ENCODE measurements at places on chromosomes 12 and 14.

- no peak for DNase-seq
Observed at GRCh38 chr14:85016496-85016895, 513.4 kb upstream of the FLRT2 start.

DNA sequence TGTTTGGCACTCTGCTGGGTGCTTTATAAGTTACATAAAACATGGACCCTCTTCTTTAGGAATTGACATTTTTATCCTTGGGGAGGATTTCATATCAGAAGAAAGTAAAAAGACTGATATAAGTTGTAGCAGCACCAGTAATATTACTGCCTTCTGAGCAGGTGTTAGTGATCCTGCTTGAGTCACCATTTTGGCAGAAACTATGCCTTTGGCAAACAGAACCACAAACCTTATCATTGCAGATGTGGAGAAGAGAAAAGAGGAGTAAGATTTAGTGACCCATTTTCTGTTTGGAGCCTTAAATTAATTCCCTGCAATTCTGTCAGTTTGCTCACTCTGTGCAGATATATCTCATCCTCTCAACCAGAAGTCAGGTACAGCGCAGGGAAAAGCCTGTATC lies 23.0 kb downstream of the ZNF410 start:
- DNase-seq, result no peak

DNA sequence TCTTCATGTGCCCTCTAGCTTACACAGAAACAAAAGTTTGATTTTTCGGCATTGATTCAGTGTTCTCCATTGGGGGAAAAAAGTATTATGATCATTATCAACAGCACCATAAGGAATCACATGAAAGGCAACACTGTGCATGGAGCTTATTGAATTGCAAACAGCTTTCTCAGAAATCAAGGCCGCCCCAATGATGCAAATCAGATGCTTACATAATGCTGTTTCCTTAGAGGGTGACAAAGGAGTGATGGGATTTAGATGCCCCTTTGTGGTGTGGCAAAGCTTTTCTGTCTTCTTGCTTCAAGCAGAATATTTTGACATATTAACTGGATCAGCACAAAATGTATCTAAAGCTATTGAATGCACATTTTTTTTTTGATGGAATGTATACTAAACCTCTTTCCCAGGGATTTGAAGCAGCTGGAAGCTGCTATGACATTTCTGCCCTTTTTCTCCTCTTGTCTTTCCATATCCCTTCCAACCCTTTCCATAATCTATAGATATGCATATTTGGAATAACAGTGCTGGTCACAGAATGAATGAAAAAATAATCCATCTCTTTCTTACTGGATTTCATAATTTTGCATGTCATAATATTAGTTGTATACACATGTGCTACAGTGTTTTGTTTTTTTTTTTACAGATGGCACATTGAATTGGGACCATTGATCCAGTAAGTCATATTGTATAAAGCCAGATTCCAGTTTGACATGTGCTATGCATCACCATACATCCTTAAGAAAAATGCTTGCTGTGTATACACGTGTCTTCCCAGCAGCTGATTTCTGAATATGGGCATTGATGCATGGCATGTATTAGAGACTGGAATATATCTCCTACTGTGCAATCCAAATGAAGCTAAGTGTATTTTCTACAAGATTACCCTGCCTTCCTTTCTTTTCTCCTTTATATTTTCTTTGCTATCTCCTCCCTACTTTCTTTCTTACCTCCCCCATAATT lies 259.7 kb upstream of the DCN start:
- DNase-seq, result no peak

DNA sequence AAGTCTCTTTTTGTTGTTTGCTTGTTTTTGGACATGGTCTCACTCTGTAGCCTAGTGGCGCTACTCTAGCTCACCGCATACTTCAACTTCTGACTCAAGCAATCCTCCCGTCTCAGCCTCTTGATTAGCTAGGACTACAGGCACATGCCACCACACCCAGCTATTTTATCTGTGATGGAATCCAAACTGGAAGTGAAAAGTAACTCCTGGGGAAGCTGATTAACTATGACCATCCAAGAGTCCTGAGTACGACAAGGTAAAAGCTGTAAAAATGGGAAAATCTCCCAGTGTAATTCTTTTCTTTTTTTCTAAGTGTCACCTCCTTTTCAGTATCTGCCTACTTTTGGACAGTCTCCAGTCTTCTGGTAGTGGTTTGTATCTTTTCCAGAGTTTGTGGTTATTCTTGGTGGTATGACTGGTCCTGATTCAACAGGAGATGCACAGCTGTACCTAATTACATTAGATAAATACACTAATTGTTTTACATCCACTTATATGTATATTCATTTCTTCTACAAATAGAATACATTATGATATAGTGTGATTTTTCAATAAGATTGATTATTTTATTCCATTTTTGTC lies 97.8 kb downstream of the SLC6A15 start:
- DNase-seq, result no peak

DNA sequence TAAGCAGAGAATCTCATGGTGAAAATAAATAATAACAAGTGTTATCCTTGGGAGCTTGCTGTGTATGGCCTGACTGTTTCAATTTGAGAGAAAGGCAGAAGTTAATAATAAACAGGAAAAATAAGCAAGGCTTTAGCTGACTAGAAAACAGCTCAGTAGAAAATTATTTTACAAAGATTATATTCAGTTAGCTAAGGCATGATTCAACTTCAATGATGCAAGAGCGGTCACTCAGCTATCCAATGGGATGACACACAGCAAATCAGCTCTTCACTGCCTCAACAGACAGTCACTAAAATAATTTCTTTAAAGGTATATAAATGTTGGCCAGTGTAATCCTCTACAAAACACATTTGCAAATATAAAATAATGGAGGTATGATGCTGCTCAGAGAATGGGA lies 18.6 kb downstream of the GSTZ1 start:
- no peak for DNase-seq

- DNase-seq, result no peak
Observed at GRCh38 chr12:67780580-67781084, 132.1 kb downstream of the DYRK2 start.

GRCh38 chr12:1646569-1647284 lies 17.7 kb downstream of the WNT5B start:
- DNase-seq, result no peak

DNA sequence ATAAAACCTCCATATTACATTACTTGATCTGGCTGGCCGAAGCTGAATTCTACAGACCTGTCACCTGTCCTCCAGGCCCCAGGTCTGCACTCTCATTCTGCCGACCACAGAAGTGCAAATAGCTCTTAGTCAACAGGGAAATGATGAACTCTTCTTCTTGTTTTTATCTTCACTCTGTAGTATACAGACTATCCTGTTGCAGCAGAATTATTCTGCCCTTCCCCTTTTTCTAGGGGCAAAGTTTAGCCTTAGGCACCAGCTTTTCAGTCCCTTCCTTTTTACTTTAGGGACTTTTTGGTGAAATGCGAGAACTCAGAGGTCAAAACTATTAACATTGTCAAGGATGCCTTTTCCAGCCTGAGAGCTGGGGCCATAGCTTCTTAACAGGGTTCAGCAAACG lies 229.6 kb upstream of the EGLN3 start:
- DNase-seq, result no peak

GRCh38 chr14:78835909-78836308 lies 665.7 kb downstream of the NRXN3 start:
- no peak for DNase-seq

GRCh38 chr12:11949738-11950411 lies 120.9 kb upstream of the BCL2L14 start:
- DNase-seq, result peak; percentile 37

DNA sequence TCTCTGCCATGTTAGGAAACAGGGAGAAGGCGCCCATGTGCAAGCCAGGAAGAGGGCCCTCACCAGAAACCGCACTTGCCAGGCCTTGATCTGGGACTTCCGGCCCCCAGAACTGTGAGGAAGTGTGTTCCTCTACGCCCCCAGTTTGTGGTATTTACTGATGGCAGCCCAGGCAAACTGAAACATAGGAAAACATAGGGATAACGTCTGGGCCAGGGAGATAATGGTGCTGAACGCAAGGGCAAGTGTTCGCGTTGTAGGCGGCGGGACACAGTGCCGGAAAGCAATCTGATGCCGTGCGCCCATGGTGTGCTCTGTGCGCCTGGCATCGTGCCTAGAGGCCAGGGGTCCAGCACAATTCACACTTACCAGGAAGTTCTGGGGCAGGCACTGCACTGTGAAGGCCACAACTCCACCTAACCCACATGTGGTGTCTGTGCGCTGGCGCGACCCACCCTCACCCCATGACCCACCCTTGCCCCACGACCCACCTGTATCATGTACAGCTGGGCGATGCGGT lies 53.6 kb downstream of the ARL6IP4 start:
- no peak for DNase-seq

DNA sequence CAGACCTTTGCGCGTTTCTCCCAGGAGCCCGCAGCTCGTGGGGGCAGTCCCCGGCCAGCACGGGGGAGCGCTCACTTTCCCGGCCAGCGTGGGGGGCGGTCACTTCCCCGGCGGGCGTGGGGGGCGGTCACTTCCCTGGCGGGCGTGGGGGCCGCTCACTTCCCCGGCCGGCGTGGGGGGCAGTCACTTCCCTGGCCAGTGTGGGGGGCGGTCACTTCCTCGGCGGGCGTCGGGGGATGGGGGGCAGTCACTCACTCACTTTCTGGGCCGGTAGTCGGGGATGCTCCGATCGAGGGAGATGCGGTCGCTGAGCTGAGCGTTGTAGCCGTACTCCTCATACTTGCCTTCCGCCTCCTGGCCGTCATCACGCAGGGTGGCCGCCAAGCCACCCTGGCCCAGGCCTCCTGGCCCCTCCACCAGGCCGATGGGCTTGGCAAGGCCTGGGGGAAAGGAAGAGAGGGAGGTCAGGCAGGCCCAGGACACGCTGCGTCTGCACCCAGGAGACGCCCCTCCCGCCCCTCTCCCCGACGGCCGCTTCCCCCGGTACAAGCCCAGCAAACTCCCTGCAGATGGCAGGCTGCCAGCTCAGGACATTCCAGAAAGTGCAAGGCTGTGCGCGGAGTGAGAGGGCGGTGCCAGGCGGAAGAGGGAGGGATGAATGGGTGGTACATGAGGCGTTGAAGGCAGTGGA lies 43.3 kb downstream of the GALNT9 start:
- DNase-seq, result peak; percentile 78

DNA sequence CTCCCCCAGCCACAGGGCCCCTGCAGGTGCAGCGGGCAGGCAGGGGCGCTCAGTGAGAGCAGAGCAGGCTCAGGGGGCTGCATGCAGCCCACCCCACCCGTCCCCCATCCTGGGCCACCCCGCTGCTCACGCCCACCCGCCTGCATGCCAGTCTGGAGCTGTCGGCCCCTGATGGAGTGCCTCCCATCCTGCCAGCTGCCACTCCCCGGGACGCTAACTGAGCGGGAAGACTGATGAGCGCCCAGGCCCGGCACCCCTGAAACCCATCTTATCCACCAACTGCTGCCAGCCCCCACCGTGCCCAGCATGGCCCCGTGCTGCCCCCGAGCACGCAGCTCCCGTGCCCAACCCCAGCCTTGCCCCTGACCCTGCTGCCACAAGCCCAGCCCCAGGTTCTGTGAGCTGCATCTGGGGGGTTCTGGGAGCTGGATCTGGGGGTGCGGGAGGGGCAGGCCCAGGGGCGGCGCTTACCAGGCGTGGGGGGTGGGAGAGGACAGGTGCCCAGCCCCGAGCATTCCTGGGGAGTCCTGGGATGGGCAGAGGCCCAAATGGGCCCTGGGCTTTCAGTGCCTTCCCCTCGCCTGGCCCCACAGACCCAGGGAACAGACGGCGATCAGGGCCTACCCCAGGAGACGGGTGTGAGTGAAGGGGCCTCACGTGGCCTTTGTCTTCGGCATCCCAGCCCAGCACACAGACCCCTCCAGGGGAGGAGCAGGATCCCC lies 13.3 kb downstream of the AKT1 start:
- no peak for DNase-seq

GRCh38 chr14:95697764-95698163 lies 11.5 kb downstream of the TCL1B start:
- DNase-seq, result no peak

DNA sequence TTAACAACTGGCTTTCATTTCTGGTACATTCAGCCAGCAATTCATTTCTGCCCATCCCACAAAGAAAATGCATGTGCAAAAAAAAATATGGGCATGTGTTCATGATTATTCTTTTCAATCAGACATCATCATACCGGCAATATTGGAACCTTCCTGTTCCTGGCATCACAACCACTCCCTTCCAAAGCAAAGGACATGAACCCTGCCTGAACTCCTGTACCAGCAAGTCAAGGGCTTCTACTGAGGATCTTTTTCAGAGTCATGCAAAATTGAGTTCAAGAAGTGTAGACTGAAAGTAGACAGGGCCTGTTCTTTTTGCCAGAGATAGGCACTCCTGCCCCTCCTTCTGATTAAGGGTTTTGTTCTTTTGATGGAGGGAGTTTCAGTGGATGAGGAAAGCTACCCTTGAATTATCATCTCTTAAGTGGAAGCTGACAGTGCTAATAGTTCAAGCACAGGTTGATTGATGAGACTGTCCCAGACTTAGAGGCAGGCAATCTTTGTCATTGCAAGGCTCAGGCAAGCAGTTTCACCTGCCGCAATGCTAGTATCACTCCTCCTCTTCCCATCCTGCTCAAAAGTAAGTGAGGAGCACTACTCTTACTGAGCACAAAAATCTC lies 22.3 kb upstream of the DIO2 start:
- no peak for DNase-seq

- DNase-seq, result no peak
Observed at GRCh38 chr12:128554546-128555304, 269.0 kb downstream of the SLC15A4 start.

DNA sequence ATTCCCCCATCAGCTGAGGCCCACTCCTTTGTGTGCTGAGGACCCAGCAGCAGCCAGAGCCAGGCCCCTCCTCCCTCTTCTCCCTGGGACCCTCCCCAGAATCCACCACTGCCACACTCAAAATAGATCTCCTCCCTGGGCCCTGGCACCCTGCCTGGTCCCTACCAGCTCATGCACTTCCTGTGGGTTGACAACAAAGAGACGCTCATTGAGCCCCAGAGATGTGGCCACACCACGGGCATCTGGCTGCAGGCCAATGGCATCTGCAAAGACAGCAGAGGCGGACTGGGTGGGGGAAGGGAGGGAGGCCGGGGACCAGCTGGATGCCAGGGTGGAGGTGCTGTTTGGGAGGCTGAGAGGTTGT lies 16.0 kb upstream of the ENDOU start:
- peak; percentile 65 for DNase-seq

DNA sequence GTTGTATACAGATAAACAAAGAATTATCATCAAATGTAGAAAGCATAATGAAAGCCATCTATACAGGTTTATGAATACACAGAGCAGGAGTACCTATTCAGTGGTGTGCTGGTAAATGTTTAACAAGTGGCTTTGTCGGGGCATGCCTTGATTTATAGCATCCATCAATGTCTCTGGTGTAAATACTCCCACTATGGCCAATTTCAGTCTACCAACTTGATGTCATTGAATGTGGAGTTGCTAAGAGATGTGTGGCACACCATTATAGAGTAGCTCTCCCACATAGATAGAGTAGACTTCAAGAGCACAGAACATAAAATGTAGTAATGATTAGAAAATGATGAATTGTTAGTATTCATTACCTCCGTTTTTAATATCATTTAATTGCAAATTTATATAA lies 9.3 kb downstream of the GRIP1 start:
- no peak for DNase-seq

GRCh38 chr12:119130523-119130922 lies 48.2 kb upstream of the HSPB8 start:
- no peak for DNase-seq

All from Calu3 (cell line).